Activated naive CD4-positive, alpha-beta T cell (primary cell): ENCODE measurements at places on chromosomes 11 and 22.
A peak's percentile ranks its signal among the peaks of the same experiment; 100 is the strongest.

DNA sequence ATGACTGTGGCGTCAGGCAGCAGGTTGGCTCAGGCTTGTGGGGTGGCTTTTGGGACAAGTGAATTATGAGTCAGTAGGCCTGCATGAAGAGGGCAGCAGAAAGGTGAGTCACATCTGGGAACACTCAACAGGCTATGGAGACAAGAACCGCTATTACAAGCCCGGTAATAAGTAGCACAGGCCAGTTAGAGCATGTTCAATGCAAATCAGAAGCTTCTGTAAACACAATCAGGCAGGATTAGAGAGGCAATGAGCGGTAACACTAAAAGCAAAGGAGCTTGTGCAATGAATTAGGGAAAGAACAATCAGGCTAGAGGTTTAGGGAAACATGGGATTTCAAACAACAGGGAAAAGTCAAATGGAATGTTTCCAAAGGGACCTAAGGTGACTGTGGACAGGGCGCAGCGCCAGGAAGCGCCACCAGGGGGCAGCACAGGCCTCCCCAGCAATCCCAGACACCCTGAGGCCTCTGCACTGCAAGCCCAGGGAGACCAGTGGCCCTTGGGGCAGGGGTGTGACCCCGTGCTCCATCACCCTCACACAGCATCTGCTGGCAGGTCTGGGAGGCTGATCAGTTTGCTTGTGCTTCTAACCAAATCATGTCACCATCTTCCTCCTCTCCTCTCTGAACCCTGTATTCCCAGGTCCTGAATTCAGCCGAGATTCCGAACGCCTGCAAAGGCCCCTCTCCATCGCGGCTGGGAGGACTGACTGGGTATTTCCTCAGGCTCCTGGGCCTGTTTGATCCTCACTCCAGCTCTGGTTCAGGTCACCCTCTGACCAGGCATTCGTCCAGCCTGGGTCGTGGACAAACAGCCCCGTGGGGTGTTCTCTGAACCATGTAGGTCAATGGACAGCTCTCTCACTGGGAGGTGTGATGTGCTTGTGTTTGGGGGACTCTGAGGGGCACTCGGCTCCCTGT is 50.0 kb downstream of the C11orf58 start:
- DNase-seq: peak; percentile 13

DNA sequence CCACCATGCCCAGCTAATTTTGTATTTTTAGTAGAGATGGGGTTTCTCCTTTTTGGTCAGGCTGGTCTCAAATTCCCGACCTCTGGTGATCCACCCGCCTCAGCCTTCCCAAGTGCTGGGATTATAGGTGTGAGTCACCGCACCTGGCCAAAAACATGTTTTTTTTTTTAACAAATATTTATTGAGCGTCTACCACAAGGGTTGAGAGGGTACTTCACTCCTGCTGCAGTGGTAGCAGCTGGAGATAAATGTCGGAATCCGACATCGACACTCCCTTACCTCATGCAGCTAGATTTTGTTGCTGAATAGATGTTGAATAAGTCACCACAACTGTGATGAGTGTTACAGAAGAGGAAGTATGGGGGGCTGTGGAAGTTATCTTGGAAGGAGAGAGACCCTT is 971 bp downstream of the DNAJB13 start:
- no peak for DNase-seq

DNA sequence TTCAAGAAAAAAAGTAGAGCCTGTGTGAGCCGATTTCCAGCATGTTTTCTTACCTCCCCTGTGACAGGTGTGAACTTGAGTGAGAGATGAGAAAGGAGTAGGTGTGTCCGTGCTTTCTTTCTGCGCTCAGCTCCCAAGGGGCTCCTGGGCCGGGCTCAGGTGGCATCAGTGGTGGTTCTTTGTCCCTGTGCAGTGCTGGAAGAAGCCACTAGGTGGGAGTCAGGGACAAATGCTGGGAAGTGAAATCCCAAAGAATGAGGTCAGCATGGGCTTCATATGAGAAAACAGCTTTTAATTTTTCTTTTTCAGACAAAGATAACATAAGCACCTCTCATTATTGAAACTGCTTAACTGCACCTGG is 57.8 kb downstream of the PPFIBP2 start:
- no peak for DNase-seq

- DNase-seq: no peak
Observed at GRCh38 chr11:47983464-47984397, 3.4 kb downstream of the PTPRJ start.

GRCh38 chr11:3001496-3001895 is 9.4 kb upstream of the NAP1L4 start:
- DNase-seq: no peak

GRCh38 chr22:49344161-49344560 is 483.5 kb downstream of the BRD1 start:
- DNase-seq: no peak

DNA sequence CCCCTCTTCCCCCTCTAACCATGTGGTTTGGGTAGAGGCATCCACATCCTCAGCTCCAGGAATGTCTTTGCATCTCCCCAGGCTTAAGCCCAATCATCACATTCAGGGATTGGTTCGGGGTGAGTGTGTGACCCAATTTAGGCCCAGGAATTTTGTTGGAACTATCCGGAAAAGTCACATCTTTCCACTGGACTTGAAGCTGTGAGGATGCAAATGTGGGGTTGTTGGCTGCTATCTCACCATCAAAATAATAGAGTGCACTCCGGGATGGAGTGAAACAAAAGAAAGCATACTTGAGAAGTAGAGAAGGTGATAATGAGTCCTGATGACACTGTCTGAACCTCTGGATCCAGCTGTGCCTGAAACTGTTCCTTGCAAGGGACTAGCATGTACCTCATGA is 33.8 kb upstream of the OLFML1 start:
- no peak for DNase-seq

- DNase-seq: no peak
Observed at GRCh38 chr11:115939104-115939730, 435.0 kb upstream of the CADM1 start.

DNA sequence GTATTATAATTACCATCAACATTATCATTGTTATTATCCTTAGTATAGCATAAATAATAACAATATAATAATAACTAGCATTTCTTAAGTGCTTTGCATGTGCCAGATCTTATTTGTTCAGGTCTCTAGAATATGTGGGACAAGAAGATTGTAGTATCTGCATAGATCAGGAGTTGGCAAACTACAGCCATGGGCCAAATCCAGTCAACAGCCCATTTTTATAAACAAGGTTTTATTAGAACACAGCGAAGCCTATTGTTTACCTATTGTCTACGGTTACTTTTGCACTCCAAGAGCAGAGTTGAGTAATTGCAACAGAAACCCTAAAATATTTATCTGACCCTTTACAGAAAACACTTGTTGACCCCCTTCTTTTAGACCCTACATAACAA is 81.4 kb downstream of the SLC1A2 start:
- no peak for DNase-seq

GRCh38 chr11:47550288-47551047 is 2.5 kb downstream of the CELF1 start:
- no peak for DNase-seq

GRCh38 chr11:100833276-100833675 is 146.2 kb downstream of the ARHGAP42 start:
- no peak for DNase-seq

DNA sequence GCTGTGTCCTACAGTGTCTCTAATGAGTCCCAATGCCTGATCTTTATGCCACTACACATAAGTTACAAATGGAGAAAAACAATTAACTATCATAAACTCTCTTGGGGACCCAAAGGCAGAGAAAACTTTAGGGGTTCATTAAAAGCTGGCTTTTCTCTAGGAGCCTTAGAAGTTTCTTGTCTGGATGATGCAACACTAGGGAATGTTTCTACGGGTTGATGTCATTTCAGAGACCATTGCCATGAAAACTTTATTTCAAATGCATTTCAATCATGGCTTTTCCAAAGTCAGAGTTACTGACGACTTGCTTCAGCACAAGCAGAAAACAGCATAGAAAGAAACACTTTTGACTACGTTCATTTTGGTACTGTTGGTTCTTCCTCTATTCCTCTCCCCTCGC is 8.5 kb upstream of the OR8B12 start:
- DNase-seq: no peak

DNA sequence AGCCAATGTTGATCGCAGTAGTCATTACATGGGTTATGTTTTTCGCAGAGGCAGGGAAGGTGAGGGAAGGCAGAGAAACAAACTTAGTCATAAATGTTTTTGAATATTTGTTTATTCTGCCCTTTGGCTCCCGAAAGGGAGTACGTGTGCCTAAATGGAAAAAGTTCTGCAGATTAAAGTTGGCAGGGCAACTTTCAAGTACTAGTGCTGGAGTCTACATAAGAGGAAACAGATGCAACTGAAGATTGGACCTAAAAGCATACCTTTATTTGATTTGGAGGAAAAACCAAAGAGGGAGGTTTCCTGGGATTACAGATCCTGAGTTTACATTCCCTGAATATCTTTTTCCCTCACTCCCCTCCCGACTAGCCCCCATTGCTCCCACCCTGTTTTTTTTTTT is 5.7 kb downstream of the HSD17B12 start:
- DNase-seq: no peak

DNA sequence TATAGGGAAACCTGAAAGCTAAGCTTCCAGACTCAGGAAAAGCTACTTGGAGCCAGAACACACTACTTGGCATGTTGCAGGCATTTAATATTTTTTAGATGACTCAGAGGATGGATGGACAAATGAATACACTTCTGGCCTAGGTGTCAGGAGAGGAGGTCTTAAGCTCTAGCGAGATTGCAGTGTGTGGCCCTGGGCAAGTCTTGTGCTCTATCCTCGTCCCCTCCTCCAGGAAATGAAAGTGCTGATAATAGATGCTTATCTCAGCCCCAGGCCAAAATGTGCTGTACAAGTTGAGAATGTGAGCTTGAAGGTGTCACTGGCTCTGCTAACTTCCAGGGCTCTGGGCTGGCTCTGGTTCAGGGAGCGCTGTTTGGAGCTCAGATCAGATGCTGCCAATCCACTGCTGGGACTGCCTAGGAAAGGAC is 136.3 kb downstream of the PKNOX2 start:
- DNase-seq: no peak

- DNase-seq: no peak
Observed at GRCh38 chr11:93288767-93289166, 41.8 kb upstream of the DEUP1 start.
